ENCODE measurements at places on chromosomes 2 and 18. TPM values are rescaled to one million over a fixed set of nuclear protein-coding genes. Genes with fewer than 3 reads are reported as not detected.
A peak's percentile ranks its signal among the peaks of the same experiment; 100 is the strongest.

The PSMA8 gene
- total RNA-seq = not detected

- DNase-seq = no peak
These were observed 1293.2 kb upstream of the FAM98A start for GRCh38 chr2:34892256-34892655.

DNA sequence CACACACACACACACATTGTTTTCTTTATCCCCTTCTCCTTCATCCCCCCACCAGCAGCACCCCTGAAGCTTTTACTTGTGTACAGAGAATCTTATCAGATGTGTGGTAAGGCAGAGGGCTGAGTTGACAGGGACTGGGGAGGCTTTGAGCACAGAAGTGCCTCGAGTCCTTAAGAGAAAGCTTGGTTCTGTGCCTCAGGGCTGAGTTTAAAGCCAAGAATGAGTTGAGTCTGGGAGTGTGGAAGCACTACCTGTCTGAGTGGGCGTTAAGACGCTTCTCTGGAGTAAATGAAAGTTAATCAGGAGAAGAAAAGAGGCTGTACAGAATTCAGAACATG is 2.7 kb downstream of the ID2 start:
- no peak for DNase-seq

- DNase-seq = no peak
These were observed 169.5 kb upstream of the MAP3K20 start for GRCh38 chr2:172905937-172906811.

- DNase-seq = no peak
These were observed 90.3 kb upstream of the CDH2 start for GRCh38 chr18:28267276-28267675.

DNA sequence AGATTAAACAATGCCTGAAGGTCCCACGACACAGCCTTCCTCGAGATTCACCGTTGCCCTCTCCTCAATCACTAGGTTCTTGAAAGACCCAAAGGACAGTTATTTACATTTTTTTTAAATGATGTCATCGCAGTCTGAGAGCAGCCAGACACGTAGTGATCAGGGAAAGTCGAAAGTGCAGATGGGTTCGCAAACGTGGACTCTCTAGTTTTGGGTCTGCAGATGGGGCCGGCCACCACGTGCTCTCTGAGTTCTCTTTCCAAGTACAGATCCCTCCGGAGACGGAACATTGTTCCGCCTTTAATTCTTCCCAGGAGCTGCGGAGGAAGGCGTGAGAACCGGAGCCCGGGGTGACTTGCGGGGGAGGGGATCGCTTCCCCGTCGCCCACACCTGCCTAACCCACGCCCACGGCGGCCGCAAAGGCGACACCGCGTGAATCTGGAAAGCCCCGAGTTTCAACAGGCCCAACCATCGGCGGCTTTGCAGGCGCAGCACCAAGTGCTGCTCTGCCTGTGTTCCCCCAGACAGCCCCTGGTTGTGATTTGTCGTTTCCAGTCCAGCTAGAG is 54.3 kb downstream of the PKDCC start:
- DNase-seq = peak; percentile 93

DNA sequence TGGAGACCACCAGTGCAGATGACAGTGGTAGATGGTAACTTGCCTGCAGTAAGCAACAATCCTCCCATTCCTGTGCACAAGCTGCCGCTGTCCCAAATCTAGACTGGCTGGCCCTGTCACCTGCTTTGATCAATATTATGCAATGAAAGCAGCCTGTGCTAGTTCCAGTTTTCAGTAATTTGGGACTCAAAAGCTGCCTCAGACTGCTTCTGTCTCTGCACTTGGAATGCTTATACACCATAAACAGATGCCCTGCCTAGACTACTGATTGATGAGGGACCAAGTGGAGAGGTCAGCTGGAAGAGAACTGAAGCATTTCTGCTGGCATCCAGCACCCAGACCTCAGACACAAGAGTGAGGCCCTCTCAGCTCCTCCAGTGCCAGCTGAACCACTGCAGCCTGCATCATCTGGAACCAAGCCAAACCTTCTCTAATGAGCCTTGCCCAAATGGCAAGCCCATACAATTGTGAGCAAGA is 24.9 kb downstream of the CCBE1 start:
- DNase-seq = no peak

DNA sequence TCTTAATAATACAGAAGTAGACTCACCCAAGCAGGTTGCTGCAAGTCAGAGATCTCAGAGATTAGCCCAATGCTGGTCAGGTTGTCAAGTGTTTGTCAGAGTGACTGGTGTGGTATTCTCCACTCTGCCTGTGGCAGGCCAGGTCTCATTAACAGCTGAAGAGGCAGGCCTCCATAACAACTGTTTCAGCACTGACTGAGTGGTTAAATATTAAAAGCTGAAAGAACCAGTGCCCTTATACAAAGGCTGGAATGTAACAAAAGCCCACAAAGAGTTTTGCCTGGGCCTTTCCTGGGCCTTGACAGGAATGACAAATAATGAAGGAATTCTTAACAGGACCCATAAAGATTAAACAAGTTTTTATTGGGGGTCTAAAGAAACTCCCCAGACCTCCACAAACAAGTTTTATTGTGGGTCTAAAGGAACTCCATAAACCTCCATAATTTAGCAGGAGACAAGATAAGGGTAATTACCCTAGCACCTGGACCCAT is 26.8 kb downstream of the SULT1C2 start:
- DNase-seq = no peak

GRCh38 chr18:37964885-37965571 is 399.4 kb upstream of the CELF4 start:
- DNase-seq = no peak
